ENCODE measurements at places on chromosomes 12 and 14. TPM values are rescaled to one million over a fixed set of nuclear protein-coding genes. Genes with fewer than 3 reads are reported as not detected.

The MANSC4 gene
- total RNA-seq: not detected

The WNT5B gene
- 0.33 TPM for total RNA-seq

The ALDH2 gene
- 65.9 TPM for total RNA-seq

The ZNF664 gene
- 71.9 TPM for total RNA-seq

The ARHGEF25 gene
- 0.10 TPM for total RNA-seq

The KRT72 gene
- not detected for total RNA-seq

The ZNF385A gene
- 0.67 TPM for total RNA-seq

The STAT6 gene
- total RNA-seq: 96.0 TPM

The TAS2R19 gene
- total RNA-seq: 5.5 TPM
